ENCODE measurements at places on chromosomes 2 and 18. TPM values are rescaled to one million over a fixed set of nuclear protein-coding genes. Genes with fewer than 3 reads are reported as not detected.

- no peak for DNase-seq
Measured at GRCh38 chr2:177289824-177290628, 25.5 kb upstream of the NFE2L2 start.

GRCh38 chr2:151138507-151138906 lies 123.2 kb downstream of the RBM43 start:
- DNase-seq = no peak

DNA sequence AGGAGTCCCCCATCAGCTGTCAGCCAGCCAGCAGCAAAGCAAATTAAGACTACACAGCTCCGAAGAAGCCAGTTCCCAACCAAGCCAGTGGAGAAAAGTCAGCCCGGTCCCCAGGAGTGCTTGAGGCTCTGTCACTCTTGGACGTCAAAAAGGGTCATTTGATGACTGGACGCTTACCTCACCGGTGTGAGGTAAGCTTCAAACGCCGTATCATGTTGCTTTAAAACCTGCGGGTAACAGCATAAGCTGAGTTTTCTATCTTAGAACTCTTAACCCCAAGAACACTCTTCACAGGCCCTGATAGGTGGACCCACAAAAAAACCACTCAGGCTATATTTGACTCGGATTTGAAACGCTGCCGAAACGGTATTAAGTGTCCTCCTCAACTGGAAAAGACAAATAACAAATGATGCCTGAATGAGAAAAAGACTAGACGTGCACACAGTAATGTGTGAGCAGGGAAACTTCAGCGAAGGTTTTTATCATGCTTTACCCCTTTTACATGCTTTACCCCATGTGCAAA lies 682 bp upstream of the LNPK start:
- DNase-seq = no peak

DNA sequence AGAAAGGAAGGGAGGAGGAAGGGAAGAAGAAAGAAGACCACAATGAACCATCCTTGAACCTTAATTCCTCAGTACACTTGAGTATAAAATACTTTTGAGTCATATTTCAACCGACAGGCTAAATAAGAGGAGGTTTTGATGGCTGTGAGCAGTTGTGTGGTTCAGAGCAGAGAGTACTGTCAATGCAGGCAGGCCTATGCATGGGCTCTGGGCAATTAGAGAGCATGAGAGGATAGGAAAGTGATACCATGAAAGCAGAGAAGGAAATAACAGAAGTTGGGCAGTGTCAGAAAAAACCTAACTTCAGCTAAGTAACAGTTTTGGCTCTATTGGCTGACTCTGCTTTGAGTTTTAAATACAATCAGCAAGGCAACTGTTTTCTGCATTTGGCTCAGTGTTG lies 123.6 kb upstream of the STK17B start:
- no peak for DNase-seq

DNA sequence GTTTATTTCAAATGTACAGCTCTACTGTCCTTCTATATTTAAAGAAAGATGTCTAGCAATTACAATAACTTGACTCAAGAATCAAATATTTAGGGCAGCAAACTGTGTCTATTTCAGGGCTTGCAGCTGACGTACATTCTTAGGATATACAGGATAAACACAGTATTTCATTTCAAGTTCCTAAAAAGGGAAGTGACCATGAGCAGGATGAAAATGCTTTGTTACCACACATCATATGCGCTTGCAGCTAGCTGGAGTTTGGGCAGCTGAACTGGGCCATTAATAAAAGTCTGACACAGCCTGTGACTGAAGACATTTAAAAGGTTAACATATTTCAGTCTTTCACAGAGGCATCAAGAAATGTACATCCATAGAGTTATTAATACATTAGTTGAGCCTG lies 264.6 kb upstream of the TRIB2 start:
- no peak for DNase-seq

DNA sequence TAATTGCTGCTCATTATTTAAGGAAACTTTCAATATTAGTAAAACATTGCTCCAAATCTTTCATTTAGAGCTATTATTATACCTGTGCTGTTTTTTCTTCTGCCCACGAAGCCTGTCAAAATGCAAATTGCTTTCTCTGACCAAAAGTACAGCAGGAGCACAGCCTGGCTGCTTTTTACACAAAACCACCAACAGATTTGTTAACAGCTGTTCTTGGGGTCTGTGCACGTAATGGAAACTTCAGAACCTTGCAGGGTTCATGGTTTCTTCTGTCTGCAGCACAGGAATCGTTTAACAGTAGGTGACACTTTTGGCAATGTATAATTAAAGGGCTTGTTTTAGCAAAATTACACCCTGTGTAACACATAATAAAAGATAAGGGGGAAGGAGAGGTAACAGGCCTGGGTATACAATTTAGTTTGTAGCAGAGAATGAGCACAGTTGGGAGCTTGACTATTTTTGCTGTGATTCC lies 447.3 kb downstream of the KCNJ3 start:
- DNase-seq = no peak

DNA sequence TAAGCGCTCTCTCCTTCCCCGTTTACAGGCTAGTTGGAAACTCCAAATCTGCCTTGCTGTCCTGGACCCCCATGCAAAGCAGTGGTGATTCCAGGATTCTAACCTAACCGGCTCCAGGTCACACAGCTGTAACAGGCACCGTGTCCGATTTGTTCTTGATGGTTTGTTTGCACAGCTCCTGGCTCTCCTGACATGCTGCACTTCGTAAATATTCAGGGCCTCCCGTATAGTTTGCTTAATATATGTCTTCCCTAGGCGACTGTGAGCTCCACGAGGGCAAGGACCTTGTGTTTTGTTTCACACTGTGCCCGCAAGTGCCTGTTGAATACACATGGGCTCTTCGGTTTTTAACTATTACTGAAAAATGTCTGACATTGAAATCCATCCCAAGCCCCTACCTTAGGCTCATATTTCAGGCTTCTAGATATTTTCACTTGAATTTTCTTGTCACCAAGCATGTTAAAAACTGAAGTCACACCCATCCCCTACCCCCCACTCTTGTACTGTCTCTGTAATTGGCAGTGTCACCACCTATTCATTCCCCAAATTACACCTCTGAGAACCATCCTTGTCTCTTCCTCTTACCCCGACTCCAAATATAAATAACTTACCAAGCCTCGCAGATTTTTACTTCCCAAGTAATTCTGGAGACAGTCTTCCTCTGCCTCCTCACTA lies 1.0 kb upstream of the PUM2 start:
- DNase-seq = no peak

GRCh38 chr18:55900380-55900779 lies 312.4 kb upstream of the TCF4 start:
- no peak for DNase-seq

DNA sequence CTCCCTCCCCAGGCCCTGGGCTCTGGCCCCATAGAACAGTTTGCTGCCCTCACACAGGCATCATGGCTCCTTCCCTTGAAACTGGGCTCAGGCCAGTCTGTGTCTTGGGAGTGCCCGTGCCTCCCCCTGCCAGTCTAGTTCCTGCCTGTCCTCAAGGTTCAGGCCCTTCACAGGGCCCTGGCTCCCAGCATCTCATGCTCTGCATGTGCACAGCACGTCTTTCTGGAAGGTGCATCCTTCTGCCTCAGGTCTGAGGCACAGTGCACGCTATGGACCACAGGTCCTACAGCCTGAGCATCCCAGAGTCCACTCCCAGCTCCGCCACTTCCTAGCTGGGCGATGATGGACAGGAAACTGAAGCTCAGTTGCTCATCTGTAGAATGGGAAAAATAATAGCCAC lies 35.6 kb upstream of the FOSL2 start:
- DNase-seq = no peak

DNA sequence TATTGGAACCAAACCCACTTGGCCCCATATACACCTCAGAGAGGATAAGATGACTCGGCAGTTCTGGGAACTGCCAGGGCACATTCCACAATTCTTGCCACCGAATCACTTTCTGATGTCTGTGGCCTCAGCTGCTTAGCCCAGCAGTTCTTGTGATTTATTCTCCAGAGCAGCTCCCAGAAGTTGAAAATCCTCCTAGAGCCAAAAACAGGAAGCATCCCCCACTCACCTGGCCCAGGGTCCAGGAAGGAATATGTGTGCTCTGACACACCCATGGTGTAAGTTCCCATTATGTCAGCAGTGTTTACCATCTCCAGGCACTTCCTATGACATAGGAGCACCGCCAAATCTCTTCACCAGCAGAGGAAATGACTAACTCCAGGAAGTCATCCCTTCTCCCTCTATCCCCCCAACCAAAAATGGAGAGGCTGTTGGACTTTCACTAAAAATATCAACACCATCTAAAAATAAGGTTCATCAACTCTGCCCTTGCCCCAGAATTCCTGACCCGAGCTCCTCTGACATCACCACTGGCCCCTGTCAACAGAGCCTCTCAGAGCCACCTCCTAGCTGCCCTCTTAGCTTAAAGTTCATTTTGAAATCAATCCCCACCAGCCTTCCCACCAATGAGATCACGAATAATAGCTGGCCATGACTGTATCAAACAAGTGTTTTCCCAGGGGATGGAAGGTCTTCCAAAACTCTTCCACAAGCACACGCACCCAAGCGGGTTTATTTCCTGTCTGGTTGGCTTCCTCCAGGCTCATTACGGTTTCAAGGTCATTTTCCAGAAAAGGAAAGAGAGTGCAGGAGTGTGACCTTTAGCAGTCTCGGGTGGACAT lies 223.1 kb upstream of the PARD3B start:
- no peak for DNase-seq

DNA sequence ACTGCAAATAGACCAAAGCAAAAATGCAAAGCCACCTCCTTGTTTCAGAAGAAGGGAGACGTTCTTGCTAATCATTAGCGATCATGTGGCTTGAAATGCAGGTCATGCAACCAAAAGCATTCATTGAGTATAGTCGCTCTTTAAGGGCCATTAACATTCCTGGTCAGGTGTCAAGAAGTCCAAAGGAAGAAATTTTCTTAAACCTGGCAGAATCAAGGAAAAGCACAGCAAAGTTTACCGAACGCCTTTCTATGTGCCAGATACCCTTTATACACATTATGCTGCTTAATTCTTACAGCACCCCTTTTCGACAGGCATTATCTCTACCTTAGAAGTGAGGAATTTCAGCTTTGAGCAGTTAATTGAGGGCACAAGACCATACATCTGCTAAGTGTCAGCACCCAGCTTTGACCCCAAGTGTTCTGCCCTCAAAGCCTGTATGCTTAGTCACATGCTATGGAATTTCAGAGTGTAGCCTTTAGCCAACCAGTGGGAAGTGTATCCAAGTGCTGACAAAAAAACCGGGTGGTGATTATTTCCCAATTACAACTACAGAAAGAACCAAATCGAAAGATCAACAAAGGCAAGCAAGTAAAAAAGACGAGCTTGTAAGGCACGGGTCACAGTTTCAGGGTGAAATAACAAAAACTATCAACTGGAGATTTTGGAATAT lies 70.8 kb downstream of the EPHA4 start:
- DNase-seq = peak; percentile 42

DNA sequence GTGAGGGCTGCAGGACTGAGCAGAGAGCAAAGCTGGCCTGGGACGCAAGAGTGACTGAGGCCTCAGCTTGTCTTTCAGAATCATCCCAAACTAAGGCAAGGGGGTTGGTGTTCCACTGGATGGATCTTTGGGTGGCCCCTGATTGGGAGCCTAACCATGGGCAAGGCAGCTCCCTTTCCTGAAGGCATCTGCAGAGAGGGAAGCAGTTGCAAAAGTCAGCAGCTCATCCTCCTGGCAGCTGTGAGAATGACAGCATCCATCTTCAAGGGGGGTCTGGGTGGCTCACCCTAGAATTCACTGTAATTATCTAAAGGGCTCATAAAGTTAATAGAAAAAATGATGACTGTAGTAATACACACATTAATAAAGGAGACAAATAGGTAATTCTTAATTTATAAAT lies 46.5 kb upstream of the RAB31 start:
- DNase-seq = no peak

DNA sequence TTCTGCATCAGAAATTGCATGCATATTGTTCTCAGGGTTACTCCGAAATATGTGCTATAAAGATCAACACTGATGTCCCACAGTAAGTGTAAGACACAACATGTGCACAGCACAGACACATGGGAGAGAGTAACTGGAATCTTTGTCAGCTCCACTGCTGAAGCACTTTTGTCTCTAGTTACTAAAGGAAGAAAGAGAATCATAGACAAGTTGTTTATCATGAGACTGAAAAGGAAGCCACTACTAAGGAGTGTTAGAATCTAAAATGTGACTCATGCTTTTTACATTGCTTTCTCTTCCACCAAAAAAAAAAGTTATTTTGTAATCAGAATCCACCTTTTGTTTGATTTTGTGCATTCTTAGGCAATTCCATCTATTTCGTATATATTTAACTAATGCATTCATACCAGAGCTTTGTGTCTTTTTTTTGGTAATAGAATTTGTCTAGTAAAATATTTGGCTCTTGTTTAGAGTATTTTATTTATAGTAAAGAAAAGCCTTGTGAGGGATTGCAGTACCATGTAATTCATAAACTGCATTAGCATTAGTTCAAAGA lies 502.4 kb downstream of the FBXO15 start:
- DNase-seq = no peak

- DNase-seq = no peak
Measured at GRCh38 chr2:25104736-25105135, 62.9 kb downstream of the EFR3B start.

DNA sequence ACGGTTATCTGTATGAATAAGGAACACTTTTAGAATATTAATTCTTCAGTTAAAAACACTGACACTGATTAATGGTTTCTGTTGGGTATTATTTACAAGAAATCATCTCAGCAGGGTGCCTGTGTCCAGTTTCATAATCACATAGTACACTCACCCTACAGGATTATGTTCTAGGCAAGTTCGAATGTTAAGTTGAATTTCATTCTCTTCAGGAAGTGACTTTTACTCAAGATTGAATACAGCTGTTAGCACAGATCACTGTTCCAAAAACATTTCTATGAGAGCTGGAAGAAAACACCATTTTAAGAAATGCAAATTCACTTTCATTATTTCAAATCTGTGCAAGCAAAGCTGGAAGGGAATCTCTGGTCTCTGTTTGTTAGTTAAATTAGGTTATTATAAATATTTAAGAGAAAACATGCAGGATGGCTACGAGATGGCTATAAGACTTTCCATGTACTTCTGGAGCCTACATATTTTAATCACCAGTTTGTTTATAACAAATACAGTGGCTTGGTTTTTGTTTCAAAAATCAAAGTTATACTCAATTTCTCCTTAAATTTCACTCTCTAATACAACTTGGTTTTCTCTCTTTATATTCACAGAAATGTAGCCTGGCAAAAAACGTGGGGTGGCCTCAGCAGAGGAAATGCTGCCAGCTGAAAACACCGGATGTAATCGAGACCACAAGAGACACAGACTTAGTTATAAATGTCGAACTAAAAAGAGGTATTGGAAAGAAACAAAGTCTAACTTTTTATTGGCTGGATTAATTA lies 65.8 kb downstream of the RBMS1 start:
- DNase-seq = peak; percentile 78

DNA sequence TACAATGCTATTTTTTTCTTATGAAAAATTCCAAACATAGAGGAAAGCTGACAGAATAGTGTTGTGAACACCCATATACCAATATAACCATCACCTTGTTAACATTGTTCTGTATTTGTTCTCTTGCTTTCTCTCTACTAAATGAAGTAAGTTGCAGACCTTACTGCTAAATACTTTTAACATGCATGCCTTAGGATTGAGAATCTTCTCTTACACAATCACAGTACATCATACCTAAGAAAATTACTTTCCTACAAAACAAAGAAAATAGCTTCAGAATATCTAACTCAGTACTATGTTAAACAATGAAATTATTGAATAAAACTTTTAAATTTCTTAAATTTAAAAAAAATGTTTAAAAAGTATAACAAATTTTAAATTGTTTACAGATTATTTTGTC lies 136.5 kb downstream of the UBR3 start:
- DNase-seq = no peak

Gene CTAGE1
- total RNA-seq = not detected

Gene COA5
- 26.6 TPM for total RNA-seq

Gene ACMSD
- total RNA-seq = not detected

Gene MBD1
- total RNA-seq = 51.9 TPM

Gene SNTG2
- total RNA-seq = 0.50 TPM

Data from left lung (tissue), 14 donors.